ENCODE measurements at places on chromosomes 13 and 19.

GRCh38 chr13:36193151-36193855, 21.1 kb downstream of the SOHLH2 start:
- DNase-seq = no peak

- DNase-seq = no peak
Measured at GRCh38 chr13:46962281-46962941, 65.6 kb upstream of the HTR2A start.

DNA sequence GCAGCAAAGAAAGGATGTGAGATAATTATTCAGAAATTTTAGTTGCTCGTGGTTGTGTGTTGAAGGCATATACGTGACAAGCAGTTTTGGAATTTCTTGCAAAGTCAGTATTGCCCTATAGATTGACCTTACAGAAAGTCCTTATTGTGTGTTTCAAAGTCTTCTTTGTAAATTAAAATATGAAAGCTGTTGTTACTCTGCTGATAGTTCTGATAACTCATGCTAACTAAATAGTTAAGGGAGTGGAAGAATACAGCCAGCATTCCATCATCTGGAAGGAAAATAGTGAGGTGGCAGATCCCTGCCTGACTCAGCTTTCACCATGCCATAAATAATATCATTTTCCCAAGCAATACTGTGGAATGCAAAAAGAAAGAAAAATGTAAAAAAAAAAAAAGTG, 27.2 kb downstream of the WASF3 start:
- DNase-seq = no peak

DNA sequence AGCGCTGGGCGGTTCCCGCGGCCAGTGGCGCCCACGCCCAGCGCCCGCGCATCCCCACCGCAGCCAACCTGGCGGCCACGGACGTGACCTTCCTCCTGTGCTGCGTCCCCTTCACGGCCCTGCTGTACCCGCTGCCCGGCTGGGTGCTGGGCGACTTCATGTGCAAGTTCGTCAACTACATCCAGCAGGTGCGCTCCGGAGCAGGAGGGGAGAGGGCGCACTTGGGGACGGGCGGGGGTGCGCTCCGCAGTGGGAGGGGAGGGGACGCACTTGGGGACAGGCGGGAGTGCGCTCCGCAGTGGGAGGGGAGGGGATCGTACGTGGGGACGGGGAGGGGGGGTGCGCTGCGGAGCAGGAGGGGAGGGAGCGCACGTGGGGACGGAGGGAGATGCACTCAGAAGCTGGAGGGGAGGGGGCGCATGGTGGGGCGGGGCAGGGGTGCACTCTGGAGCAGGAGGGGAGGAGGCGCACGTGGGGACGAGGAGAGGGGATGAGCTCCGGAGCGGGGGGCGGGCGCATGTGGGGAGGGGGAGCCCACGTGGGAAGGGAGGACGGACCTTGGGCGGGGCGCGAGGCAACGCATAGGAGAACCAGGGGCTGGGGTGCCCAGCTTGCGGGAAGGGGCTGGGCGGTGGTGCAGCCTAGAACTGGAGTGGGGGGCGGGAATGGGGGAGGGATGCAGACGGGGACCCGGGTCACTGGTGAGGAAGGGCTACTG, 1.5 kb downstream of the KISS1R start:
- DNase-seq = no peak

- DNase-seq = no peak
Measured at GRCh38 chr13:46926916-46927590, 30.2 kb upstream of the HTR2A start.

- no peak for DNase-seq
Measured at GRCh38 chr19:41882568-41883462, at the start of gene ARHGEF1. Gene ARHGEF1, plus strand, starts transcription at chr19:41883184. Its CDS starts 4,899 bp downstream, at chr19:41888083.

DNA sequence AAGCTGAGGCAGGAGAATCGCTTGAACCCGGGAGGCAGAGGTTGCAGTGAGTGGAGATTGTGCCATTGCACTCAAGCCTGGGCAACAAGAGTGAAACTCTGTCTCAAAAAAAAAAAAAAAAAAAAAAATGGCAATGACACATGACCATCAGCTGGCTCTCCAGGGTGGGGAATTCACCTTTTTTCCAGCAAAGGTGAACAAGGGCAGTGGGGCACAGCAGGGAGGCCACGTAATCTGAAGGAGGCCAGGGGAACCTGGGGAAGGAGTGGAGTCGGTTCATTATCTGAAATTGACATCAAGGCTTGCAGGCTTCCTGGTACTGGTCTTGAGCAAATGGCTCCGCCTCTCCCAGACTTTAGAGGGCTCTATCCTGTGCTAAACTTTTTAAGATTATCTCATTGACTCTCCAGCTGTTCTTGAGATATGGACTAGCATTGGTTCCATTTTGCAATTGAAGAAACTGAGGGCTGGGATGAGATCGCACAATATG, 28.1 kb downstream of the KEAP1 start:
- no peak for DNase-seq

DNA sequence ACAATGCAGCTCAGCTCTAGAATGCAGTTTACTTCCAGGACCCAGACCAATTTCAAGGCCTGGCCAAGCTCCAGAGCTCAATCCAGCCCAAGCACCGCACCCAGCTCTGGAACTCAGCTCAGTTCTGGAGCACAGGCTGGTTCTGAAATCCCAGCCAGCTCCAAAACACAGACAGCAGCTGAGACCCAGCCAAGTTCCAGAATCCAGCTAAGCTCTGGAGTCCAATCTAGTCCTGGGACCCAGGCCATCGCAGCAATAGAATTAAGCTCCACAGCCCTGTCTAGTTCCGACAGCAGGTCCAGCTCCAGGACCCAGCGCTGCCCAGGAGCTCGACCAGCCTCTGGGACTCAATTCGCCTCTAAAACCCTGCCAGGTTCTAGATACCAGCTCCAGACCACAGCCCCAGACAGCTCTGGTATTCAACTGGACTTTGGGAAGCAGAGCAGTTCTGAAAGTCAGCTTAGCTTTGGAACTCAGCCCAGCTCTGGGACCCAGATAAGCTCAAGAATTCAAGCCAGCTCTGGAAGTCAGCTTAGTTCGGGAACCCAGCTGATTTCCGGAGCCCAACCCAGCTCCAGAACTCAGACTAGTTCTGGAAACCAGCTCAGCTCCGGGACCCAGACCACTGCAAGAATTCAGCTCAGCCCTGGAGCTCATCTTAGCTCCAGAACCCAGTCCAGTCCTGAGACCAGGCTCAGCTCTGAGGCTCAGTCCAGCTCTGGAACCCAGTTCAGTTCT, 6.8 kb downstream of the GIPC3 start:
- no peak for DNase-seq

- no peak for DNase-seq
Measured at GRCh38 chr13:37835392-37835791, 34.2 kb downstream of the TRPC4 start.

GRCh38 chr19:42251572-42252358, 3.2 kb downstream of the ERF start:
- DNase-seq = peak; percentile 11

DNA sequence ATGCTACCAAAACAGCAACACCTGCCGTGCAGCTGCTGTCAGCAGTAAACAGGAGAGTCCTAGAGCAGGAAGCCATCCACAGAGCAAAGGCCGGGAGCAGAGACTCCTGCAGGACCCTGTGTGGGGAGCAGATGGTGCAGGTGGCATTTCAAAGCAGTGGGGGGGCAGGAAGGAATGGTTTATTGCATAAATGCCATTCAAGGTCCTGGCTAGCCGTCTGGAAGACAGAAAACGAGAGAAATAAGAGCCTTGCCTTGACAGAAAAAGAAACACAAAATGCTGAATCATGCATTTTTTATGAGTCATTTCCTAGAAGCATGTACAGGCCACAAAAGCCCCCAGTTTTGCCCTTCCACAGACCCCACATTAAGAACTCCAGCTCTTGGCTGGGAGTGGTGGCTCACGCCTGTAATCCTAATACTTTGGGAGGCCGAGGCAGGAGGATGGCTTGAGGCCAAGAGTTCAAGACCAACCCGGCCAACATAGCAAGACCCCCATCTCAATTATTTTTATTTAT, 5.4 kb downstream of the RSPH6A start:
- DNase-seq = peak; percentile 12

GRCh38 chr13:33639626-33640080, 178.3 kb upstream of the RFC3 start:
- DNase-seq = no peak

GRCh38 chr19:5897189-5897969, 6.2 kb downstream of the NDUFA11 start:
- DNase-seq = no peak

GRCh38 chr19:49616532-49616931, 23.4 kb downstream of the RRAS start:
- DNase-seq = no peak

DNA sequence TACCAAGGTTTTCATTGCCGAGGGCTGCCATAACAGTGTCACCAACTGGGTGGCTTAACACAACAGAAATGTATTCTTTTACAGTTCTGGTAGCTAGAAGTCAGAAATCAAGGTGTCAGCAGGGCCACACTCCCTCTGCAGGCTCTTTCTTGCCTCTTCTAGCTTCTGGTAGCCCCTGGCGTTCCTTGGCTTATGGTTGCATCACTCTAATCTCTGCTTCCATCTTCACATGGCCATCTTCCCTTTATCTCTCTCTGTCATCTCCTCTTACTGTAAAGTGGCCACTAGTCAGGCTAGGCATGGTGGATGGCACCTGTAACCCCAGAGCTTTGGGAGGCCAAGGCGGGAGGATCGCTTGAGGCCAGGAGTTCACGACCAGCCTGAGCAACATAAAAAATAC, 38.0 kb upstream of the MRI1 start:
- no peak for DNase-seq

DNA sequence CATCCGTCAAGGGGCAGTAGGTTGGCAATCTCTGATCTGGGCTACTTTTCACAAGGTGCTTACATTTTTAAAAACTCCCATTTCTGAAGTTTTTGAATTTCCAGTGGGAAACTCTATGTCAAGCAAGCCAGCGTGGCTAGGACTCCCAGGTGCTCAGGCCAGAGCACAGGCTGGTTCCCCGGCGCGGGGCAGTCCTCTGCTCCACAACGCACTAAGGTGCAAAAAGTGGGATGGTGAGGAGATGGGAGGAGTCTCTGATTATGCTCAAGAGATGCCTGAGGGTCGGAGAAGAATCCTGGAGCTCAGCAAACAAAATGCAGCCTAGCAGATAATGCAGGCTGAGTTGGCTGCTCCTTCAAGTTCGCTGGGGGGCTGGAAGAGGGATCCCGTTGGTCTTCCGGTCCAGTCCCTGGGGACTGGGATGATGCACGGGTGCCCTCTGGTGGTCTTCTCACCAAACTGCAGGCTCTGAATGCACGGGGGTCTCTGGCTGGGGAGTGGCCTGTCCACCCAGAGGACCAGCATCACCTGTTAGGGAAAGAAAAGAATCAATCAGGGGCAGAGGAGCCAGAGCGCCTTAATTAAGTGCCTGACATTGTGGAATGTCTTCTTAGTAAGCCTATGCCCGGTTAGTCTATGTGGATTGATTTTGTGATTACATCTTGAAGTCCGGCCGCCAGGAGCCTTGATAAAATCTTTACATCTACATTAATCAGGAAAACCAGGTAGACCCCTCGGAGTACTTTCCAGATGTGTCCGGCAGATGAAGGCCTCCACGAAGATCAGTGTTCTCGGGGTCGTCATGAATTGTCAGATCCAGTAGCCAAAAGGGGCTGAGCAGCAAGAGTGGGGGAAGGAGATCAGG, 244.4 kb upstream of the MAB21L1 start:
- peak; percentile 17 for DNase-seq

- DNase-seq = no peak
Measured at GRCh38 chr13:70051531-70051930, 56.1 kb upstream of the ATXN8OS start.

DNA sequence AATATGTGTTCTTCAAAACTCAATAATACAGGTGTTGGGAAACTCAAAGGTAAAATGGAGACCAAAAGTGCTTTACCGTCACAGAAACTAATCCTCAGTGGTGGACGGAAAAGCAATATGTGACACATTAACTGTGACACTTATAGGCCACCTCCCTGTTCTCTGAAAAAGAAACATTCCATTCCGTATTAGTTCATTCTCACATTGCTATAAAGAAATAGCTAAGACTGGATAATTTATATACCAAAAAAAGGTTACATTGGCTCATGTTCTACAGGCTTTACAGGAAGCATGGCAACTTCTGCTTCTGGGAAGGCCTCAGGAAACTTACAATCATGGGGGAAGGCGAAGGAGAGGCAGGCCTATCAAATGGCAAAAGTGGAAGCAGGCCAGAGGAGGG, 435.3 kb upstream of the HTR2A start:
- no peak for DNase-seq

DNA sequence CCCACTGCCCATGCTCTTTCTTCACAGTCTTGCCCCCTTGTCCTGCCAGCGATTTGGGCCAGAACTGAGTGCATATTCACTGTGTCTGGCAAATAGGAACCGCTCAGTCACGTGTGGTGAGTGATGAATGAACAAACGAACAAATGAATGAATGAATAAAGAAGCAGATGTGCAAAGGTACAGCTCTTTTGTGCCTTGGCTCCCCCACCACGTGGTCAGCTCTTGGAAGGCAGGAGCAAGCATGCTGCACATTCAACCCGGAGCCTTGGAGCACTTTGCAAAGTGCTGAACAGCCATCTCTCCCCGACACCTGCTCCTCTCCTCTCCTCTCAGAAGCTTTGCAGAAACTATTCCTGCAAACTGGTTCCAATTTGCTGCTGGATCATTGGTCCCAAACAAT, 52.4 kb downstream of the LATS2 start:
- DNase-seq = no peak

GRCh38 chr13:73593199-73593765, 534.5 kb downstream of the KLF5 start:
- DNase-seq = no peak

- DNase-seq = no peak
Measured at GRCh38 chr19:57786906-57787305, 17.4 kb downstream of the ZNF586 start.

- peak; percentile 47 for DNase-seq
Measured at GRCh38 chr19:2888731-2889224, 11.9 kb upstream of the ZNF57 start.

- peak; percentile 26 for DNase-seq
Measured at GRCh38 chr13:30731361-30732045, 3.8 kb upstream of the ALOX5AP start.

DNA sequence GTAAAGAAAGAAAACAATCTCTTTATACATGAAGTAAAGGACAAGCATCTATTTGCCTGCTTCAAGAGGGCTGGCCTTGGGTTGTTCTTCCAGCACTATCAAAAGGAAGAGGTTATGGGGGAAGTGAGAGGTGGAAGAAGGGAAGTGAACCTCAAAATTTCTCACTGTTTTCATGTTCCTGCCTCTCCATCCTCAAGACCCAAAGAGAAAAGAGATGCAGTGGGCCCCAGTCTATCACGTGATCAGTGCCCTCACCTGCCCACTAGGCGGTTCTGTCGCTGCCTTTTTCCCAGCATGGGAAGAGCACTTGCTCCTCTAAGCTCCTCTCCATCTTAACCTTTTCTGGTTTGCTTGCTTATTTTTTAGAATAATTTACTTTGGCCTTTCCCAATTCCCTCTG, 6.2 kb upstream of the USP12 start:
- DNase-seq = no peak

Measured in NCI-H1092 treated with DMSO at 0.1 percent for 48 hours (cell line).